Upper lobe of left lung (tissue), 6 donors: ENCODE measurements at places on chromosomes 5 and 9.

DNA sequence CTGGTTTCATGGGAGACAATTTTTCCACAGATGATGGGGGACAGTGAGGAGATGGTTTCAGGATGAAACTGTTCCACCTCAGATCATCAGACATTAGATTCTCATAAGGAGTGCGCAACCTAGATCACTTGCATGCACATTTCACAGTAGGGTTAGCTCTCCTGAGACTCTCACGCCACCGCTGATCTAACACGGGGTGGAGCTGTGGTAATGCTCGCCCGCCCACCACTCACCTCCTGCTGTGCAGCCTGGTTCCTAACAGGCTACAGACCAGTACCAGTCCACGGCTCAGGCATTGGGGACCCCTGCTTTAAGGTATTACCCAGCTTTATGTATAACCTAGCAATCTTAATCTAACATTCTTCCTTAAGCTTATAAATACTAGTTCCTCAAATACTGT lies 35.6 kb downstream of the TTC39B start:
- no peaks in the 10 kb centered on the region for H3K27me3 ChIP-seq
- H3K4me1 ChIP-seq, result no peaks in the 10 kb centered on the region
- H3K4me3 ChIP-seq, result no peak overlapping the region
- H3K27ac ChIP-seq, result no peak overlapping the region
- no peaks in the 10 kb centered on the region for H3K36me3 ChIP-seq

- H3K27me3 ChIP-seq, result no peaks in the 10 kb centered on the region
- no peak for DNase-seq
- H3K4me3 ChIP-seq, result no peak overlapping the region
- H3K27ac ChIP-seq, result no peak overlapping the region
- H3K4me1 ChIP-seq, result no peaks in the 10 kb centered on the region
Observed at GRCh38 chr5:79122973-79123372, 11.4 kb downstream of the BHMT start.

DNA sequence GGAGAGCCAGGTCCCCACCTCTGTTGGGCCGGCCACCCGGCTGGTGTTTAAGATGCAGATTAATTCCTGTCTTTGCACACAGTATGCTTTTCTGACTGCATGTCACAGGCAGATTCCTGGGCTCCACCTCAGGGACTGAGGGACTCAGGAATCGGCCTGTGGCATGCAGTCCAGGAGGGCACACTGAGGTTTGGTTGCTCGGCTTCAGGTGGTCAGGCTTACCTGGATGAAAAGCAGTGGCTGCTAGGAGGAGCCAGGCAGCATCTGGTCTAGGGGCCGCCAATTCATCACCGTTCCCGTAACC lies 1.1 kb downstream of the WDR5 start:
- peak overlapping the region; percentile 81 for H3K4me3 ChIP-seq
- peak overlapping the region; percentile 97 for H3K27ac ChIP-seq
- DNase-seq, result no peak
- H3K27me3 ChIP-seq, result no peaks in the 10 kb centered on the region
- H3K36me3 ChIP-seq, result peaks cover 18% of the 10 kb centered on the region
- H3K4me1 ChIP-seq, result peaks cover 31% of the 10 kb centered on the region

DNA sequence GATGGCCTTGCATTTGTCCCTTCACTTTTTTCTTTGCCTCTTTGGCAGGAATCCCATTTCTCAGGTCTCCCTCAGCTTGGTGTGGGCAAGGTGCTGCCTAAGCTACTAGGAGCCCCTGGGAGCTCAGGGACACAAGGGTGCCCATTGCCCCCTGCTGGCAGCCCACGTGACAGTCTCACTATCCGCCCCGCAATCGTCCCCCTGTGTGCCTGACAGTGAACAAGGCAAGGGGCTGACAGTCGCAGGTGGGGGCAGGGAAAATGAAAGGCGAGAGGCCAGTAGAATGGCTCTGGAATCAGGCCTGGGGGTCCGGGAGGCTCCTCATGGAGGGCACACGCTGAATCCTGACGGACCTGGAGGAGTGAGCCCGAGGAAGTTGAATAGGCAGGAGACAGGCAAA lies 2.0 kb upstream of the PCDH12 start:
- H3K36me3 ChIP-seq, result no peaks in the 10 kb centered on the region
- peaks cover 36% of the 10 kb centered on the region for H3K4me1 ChIP-seq
